ENCODE measurements at places on chromosomes 6 and 20.
A peak's percentile ranks its signal among the peaks of the same experiment; 100 is the strongest.

DNA sequence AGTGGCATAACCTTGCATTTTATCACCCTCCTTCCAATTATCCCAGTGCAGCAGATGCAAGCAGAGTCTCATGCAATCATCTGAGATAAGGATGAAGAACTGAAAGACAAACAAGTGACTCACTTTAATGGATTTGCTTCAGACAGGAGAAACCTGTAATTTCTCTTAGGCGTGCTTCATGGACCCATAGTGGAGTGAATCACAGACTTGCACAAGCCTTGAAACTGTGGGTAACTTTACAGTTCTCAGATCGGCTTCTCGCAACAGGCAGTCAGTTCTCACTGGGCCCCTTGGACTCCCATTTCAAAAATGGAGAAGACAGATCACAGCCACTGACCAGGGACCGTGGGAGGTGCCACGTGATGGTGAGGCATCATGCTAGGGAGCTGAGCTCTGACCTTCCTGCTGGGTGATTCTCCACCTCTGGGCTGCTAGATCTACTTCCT is at the start of gene ADGRF4:
ADGRF4 (plus strand) TSS at position 239 of the 446 bp plus-strand sequence. CDS start 8,666 bp downstream, outside the sequence.
- peak; percentile 3 for DNase-seq

DNA sequence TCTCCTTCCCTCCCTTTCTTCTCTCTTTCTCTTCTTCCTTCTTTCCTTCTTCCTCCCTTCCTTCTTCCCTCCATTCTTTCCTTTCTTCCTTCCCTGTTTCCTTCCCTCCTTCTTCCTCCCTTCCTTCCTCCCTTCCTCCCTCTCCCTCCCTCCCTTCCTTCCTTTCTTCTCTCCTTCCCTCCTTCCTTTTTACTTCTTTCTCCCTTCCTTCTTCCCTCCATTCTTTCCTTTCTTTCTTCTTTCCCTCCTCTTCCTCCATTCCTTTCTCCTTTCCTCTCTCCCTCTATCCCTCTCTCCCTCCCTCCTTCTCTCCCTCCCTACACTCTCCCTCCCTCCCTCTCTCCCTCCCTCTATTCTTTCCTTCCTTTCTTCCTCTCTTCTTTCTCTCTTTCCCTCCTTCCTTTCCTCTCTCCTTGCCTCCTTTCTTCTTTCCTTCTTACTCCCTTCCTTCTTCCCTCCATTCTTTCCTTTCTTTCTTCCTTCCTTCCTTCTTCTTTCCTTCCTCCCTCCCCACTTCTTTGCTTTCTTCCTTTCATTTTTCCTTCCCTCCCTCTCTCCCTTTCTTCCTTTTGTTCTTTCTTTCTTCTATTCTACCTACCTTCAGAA is 200.4 kb upstream of the SSTR4 start:
- DNase-seq, result no peak

DNA sequence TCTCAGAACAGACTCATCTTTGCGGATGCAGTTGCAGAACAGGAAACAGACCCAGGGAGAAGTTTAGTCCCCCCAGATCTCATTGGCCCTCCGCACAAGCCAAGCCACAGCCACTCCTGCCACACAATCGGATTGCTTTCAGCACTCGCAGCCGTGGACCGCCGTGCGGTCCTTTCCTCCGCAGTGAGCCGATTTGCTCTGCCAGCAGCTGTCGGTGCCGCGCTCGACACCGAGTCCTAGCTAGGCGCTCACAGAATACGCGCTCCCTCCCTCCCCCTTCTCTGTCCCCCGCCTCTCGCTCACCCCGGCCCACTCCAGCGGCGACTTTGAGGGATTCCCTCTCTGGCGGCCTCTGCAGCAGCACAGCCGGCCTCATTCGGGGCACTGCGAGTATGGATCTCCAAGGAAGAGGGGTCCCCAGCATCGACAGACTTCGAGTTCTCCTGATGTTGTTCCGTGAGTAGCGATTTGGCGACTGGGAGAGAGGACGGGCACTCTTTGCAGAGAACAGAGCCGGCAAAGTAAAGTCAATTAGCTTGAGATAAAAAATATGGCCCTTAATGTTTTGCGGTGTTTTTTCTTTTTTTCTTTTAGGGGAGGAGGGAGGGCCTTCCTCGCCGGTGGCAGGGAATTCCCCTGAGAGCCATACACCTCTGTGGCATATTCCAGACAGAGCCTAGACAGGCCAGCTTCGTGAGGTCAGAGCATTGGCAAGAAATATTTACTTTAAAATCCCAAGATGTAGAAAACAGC is at the start of gene LAMP5:
LAMP5 (plus strand) TSS at position 130 of the 753 bp plus-strand sequence; CDS start at position 393, 263 bp downstream.
- DNase-seq, result peak; percentile 11

DNA sequence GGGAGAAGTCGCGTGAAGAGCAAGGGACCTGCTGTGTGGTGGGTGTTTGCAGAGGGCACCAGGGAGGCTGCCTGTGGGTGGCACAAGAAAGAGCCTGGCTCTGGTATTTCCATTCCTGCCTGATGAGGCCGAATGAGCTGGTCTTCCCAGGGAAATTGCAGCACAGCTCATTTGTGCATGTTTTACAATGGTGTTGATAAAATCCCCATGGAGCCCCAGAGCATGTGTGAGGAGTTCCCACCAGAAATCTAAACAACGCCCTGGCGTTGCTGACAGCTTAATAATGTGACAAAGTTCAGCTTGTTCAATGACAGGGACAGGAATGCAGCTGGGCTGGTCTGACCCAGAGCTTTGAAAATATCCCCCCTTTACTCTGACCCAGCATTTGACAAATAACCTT is 135.5 kb downstream of the CLIC5 start:
- DNase-seq, result peak; percentile 67

DNA sequence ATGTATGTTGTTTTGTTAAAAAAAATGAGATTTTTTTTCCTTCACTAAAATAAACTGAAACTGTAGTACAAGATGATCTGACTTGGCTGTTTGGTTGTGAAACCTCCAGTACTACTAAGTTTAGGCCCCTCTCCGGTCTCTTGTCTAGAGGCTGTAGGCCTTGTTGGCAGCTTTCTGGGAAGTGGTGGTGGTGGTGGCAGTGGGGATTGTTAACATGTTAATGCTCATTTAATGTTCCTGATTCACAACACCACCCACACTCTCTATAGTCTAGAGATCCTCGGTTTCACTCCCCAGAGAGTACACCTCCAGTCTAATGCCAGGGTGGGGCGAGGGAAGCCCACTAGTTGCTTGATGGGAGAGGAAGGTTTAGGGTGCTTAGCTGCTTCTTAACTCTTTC is 24.1 kb downstream of the STK4 start:
- DNase-seq, result peak; percentile 37

DNA sequence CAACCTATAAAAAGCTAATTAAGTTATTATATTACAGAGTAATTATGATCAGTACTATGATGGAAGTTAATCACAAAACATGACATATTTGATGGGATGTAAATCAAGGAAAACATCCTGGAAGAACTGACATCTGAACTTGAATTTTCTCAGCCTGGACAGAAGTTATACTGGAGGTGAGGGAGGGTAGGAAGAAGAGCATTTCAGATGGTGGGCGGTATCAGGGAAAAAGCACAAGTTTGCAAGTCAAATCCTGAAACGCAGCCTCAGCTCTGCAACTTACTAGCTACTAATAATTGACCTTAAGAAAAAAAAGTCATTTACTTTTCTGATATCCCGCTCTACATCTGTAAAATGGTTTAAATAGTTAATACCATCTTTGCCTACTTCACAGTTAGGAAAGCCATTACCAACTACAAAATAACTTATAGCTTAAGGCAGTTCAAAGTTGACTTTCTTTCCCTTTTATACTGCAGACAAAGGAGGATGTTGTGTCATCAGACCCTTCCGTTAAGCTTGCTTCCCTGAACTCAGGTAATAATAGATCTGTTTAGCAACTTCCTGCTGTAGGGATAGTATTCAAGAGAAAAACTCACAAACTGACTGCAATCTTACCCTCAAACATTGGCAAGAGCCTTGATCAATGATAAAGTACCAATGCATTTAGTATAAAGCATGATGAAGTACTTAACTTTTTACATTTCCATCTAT is 21.0 kb downstream of the NOL7 start:
- DNase-seq, result no peak

- no peak for DNase-seq
Measured at GRCh38 chr20:44109951-44110361, 77.0 kb downstream of the JPH2 start.

DNA sequence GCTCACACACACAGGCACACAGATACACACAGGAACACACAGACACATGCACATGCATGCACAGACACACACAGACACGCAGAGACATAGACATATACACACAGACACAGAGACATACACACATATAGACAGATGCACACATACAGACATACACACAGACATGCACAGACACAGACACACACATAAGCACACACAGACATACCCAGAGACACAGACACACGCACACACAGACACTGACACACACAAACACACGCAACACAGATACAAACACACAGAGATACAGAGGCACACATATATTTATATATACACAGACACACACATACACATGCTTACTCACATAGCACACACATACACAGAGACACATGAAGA is 158.4 kb downstream of the LY86 start:
- DNase-seq, result no peak

DNA sequence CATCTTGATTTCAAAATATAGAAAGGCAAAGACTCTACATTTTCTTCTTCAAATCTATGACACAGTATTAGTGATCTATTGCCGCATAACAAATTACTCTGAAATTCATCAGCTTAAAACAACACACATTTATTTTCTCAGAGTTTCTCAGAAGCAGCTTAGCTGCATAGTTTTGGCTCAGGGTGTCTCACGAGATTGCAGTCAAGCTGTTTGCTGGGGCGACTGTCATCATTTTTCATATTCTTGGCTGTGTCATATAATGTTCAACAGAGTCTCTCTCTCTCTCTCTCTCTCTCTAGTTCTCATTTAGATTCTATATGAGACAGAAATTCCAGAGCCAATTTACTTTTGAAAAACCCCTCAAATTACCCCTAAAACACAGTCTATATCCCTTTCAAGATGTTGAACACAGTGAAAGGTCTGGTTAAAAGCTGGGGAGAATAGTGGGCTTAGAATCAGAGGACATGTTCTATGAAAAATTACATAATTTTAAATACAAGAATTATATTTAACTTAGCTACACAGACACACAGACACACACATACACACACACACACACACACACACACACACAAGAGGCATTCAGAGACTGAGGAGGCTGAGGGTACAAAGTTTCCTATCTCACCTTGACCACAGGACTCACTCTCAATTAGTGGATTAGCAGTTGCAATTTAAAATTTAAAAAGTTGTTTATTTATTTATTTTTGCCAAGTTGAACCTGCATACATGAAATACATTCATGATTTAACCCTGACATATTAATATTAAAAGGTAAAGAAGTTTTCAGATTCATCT is 86.7 kb downstream of the MKKS start:
- peak; percentile 37 for DNase-seq

DNA sequence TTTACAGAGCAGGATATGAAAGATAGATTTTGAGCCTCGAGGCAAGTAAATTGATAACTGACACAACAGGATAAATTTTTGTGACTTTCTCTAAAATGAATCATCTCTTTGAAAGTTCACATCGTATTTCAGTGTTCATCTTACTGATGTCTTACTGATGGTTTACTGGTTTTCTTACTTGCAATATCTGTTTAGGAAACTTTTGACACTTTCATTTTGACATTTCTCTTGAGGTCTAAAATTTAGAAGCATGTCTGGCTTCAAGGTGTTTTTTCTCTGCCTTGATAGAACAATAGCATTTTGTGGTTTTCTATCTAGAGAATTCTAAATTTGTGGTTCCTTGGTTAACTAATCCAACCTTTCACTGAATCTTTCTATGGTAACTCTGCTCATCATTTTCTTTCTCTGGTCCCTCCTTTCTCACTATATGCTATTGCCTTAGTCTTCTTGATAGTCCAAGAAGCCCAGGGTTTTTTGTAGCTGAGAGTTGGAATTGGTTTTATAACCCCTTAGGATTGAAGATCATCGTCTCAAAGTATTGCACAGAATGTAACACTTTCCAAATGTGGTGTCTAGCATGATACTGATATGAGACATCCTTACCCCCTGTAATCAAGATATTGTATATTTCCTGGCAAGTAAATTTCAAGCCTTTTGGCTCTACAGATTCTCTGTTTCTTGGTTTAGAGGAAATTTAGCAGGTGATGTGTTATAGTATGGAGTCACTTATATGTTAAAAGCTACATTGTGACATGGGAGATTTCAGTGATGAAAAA is 98.7 kb downstream of the RNF144B start:
- DNase-seq, result no peak

GRCh38 chr6:43105538-43106222 is 29.6 kb downstream of the PTK7 start:
- DNase-seq, result no peak

- no peak for DNase-seq
Measured at GRCh38 chr6:5246141-5247097, 14.3 kb downstream of the LYRM4 start.

- DNase-seq, result peak; percentile 16
Measured at GRCh38 chr20:39291301-39291700, 329.2 kb downstream of the DHX35 start.

DNA sequence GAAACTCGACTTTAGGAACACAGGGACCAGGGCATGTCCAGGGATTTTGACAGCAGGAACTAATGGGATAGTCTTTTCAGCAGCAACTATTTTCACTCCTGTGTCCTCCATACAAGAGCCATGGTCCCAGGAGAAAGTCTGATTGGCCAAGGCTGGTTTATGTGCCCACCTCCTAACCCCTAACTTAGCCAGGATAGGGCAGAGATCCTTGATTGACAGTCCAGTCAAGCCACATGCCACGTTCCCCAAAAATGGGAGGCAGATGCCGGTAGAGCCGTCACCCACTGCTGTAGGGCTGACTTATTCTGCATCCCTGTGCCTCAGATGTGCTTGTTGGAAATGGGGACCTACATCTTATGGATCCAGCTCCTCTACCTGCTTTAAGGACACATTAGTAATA is 22.3 kb downstream of the SLC2A10 start:
- DNase-seq, result no peak

GRCh38 chr6:137728386-137729349 is 138.4 kb upstream of the TNFAIP3 start:
- DNase-seq, result peak; percentile 95

GRCh38 chr6:146814148-146814750 is 215.5 kb downstream of the ADGB start:
- DNase-seq, result no peak

DNA sequence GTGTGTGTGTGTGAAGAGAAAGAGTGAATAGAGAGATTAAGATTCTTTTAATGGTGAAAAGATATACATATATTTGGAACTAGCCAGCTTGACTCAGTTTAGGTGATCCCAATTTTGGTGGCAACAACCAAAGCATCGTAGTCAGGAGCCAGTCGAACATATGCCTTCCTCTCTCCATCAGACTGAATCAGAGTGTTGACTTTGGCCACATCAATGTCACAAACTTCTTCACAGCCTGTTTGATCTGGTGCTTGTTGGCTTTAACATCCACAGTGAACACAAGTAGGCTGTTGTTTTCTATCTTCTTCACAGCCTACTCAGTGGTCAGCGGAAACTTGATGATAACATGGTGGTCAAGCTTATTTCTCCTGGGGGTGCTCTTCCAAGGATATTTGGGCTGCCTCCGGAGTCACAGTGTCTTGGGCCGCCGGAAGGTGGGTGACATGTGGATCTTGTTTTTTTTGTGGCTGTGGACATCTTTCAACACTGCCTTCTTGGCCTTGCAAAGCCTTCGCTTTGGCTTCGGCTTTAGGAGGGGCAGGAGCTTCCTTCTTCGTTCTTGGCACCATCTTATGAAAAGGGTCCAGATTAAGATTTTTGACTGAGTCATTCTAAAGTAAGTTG is 3.4 kb downstream of the HLA-F start:
- no peak for DNase-seq

GRCh38 chr6:40611912-40612311 is 24.7 kb upstream of the LRFN2 start:
- no peak for DNase-seq

GRCh38 chr6:91304521-91304920 is 717.6 kb upstream of the MAP3K7 start:
- DNase-seq, result no peak

GRCh38 chr20:2921506-2921905 is 48.2 kb downstream of the PTPRA start:
- DNase-seq, result no peak

- DNase-seq, result no peak
Measured at GRCh38 chr20:56592211-56592610, 36.9 kb upstream of the TFAP2C start.

All from AG10803 (cell line).